ENCODE measurements at places on chromosomes 16 and 17.

DNA sequence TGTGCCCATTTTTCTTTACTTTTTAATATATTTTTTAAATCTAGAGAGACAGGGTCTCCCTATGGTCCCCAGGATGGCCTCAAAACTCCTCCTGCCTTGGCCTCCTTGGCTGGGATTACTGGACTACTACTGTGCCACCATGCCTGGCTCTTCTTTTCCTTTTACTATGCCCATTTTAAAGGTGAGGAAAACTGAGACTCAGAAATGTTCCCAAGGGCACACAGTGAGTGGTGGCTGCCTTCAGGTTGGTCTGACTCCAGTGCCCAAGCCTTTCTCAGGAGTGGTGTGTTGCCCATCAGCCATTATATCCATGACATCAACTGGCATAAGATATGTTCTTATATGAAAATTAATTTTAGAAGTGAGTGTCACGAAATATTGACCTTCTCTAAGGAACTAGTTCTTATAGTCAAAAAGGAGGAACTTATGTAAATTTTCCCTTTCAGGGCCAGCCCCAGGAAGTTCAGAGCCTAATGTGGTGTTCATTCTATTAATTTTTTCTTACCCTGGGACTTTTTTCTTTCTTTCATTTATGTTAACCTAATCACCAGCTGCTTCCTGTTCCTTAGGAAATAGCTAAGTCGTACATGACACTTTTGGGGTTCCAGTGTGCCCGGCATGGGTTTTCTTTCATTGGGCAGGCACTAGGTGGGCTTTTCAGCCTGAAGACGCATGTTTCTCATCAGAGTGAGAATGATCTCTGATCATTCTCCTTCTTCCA, 17.9 kb upstream of the SPN start:
- no peak for DNase-seq

DNA sequence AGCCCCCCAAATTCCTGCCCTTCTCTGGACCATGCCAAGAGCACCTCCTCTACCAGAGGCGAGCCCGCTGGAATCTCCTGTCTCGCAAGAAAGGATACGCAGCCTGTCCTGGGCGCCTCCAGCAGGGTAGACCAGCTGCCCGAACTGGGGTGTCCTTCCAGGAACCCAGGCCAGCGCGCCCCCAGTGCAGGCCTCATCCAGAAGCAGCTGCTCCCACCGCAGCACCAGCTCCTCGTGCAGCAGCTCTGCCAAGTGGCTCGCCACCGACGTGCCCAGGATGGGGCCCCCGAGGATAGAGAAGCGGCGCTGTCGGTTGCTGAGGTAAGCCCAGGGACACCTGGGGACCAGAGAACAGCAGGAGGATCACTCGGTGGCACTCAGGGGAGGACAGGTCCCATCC, 4.8 kb downstream of the TAF1C start:
- DNase-seq, result no peak

DNA sequence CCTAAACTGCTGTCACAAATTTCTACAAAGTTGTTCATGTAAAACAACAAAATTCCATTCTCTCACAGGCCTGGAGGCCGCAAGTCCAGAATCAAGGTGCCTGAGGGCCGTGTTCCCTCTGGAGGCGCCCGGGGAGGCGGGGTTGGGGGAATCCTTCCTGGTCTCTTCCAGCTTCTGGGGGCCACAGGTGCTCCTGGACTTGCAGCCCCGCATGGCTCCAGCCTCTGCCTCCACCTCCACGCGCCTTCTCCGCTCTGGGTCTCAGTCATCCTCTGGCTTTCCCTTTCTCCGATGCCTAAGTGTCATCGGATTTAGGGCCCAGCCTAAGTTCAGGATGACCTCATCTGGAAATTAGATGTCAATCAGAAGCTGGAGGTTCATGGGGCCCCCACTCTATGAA, 28.6 kb upstream of the BAHCC1 start:
- DNase-seq, result no peak

DNA sequence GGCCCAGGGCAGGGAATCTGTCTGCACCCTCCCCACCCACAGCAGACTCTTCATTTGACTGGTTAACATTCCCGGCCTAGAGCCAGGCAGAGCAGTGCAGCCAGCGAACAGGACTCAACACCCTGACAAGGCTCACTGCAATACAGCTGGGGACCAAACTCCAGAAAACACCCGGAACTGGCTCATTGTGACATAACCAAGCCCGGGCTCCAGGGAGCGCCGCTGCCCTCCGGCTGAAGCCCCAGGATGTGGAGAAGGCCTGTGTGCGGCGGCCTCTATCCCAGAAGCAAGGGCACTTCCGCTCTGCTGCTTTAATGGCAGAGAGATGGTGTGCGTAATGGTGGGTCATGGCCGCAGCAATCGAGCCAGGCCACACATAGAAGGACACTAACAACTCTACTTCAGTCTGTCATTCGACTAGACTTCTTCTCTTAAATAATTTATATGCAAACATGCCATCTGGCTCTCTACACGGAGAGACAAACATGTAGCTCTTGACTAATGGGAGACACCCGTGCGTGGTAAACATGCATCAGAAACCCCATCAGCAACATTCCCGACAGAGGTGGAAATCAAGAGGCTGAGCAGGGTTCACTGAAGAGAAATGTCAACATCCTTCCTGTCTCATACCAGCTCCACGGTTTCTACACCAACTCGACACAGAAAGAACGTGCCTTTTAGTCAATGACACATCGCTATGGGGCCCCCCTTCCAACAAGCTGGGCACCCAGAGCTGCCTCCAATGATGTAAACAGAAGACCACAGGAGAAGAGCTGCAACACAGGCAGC, 18.0 kb downstream of the KLHDC4 start:
- no peak for DNase-seq

GRCh38 chr17:79217473-79218135, 143.0 kb downstream of the ENGASE start:
- DNase-seq, result no peak

Data from activated gamma-delta T cell treated with Interleukin-2 at 50 U/mL for 16 hours (primary cell).